ENCODE measurements at places on chromosomes 5 and 9.

GRCh38 chr9:105318729-105319191 is 74.3 kb downstream of the SLC44A1 start:
- no peak for DNase-seq

GRCh38 chr9:98415782-98416181 is 160.3 kb upstream of the TBC1D2 start:
- DNase-seq, result no peak

DNA sequence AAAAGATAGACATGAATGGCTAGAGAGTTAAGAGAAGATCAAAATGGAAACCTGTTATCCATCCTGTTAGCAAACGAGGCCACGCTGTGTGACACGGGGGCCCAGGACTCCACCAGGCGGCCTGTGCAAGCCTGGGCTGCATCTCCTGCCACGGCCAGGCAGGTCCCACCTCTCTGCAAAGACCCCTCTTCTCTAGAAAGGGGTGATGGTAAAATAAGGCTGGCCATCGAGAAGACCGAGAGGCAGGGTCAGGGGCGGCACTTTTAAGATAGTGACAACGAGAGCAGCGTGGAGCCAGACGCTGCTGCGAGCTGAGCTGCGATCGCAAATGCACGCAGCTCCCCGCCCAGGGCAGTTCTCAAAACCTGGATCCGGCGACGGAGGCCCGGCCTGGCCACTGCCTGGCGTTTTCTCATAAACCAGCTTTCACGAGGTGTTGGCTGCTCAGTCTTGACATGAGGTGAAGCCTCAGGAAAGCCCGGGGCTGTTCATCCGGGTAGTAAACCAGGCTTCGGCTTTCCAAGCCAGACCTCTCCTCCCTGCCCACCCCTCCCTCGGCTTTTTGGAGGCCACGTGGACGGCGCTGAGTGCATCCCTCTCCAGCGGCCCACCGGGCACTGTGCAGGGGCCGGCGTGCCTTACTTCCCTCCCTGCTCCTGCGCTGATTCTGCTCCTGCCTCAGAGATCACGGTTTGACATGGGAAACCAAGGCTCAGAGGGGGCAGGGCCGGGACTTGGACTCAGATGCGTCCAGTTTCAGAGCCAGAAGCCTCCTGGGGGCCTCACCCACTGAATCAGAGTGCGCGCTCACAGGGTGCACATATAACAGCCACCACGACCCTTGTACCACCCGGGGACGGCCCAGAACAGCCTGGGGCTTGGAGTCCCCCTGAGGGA is 151.6 kb upstream of the PHYKPL start:
- DNase-seq, result no peak

GRCh38 chr5:76425146-76425545 is 22.1 kb downstream of the IQGAP2 start:
- no peak for DNase-seq

DNA sequence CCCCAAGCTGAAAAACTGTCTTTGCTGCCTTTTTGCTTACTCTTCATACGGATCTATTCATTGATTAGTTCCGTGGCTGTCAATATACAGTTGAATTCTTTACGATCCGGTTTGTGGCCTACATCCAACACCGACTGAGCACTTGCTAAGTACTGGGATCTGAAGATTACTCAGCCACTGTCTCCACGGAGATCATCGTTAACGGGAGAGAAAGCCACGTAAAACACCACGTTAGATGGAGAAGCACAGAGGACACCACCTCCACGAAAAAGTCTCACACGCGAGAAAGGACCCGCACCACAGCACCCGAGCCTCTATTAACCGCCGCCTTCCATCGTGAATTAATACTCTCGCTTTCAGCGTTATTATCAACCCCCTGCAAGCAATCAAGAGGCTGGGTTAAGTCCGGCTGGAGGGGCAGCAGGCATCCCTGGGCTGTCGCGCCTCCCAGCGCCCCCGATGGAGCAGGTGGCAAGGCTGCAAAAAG is 650 bp downstream of the ELP1 start:
- no peak for DNase-seq
